ENCODE measurements at places on chromosomes 12 and 14. TPM values are rescaled to one million over a fixed set of nuclear protein-coding genes. Genes with fewer than 3 reads are reported as not detected.

The MANSC4 gene
- total RNA-seq = 4.1 TPM

The DAZAP2 gene
- 57.4 TPM for total RNA-seq

DNA sequence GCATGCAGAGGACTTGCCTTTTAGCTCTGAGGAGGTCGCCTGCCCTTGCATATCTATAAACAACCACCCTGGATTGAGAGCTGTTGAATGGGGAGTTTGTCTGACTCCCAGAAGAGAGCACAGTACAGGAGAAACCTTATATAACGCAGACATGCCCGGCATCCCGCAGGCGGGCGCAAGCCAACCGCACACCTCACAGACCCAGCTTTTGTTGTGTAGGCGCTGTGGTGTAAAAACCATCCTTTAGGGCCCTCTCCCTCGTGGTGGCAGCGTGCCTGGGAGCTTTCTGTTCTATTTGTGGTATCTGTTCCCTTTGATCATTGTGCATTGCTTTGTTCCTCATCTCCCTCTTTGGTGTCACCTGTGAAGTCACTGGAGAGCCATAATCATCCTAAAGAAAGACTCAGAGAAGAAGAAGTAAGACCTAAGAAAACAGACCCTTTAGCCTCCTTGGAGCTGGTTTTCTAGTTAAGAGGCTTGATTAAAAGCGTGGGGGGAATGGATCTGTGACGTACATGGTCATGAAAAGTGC, 77.7 kb downstream of the ETV6 start:
- no peak for DNase-seq

DNA sequence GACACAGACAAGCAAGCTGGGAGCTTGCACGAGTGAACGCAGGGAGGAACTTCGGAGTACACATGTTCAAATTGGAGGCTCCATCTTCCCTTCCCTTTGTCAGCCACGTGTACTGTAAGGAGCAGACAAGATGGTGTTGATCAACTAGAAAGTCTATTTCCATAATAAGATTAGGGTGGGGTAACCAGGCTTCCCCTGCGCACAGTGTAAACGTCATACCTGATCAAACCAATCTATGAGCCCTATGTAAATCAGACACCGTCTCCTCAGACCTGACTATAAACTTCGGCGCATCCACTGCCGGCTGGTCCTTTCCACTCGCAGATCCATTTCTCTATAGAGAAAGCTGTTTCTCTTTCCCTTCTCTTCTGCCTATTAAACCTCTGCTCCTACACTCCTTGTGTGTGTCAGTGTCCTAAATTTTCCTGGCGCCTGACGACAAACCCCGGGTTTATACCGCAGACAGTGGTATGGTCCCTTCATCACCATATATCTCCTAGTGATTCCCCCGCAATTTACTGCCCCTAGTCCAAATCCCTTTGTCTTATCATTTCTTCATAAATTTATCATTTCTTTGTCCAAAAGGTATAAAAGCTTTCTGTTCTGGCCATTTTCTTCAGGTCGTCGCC, 7.5 kb upstream of the ETFBKMT start:
- DNase-seq = no peak

The PPM1H gene
- 12.0 TPM for total RNA-seq

The CCDC197 gene
- total RNA-seq = not detected

- no peak for DNase-seq
These were observed 26.6 kb downstream of the ZNF410 start for GRCh38 chr14:73913256-73913655.

DNA sequence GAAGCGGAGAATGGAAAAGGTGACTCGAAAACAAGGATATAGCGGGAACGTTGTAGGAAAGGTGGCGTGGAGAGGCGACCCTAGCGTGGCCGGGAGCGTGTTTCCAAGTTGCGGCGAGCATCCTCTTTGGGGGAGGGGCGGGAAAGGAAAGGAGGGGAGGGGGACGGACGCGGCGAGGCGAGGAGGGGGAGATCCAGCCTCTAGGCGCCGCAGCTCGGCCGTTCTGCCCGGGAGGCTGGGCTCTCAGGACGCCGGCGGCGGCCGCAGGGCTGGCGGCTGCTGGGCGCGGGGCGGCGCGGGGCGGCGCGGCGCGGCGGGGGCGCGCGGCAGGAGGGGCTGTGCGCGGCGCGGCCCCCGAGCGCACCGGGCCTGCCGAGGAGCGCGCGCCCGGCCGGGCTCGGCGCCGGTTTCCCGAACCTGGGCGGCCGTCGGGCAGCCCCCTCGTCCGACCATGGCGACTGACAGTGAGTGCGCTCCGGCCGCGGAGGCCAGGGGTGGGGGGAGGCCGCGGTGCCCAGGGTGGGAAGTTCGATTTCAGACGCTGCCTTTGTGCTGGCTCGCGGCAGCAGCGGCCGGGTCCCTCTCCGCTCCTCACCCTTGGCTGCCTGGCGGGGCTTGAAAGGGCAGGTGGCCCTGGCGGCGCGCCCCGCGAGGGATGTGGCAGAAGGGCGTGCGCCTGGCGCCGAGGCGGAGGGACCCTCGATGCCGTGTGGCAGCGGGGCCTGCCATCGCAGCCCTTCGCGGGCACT, 50.3 kb downstream of the SNAPC1 start:
- DNase-seq = no peak

GRCh38 chr12:91240386-91241095, 57.9 kb upstream of the DCN start:
- no peak for DNase-seq

The TAMALIN gene
- total RNA-seq = 0.29 TPM

The SPTB gene
- total RNA-seq = 2.3 TPM

DNA sequence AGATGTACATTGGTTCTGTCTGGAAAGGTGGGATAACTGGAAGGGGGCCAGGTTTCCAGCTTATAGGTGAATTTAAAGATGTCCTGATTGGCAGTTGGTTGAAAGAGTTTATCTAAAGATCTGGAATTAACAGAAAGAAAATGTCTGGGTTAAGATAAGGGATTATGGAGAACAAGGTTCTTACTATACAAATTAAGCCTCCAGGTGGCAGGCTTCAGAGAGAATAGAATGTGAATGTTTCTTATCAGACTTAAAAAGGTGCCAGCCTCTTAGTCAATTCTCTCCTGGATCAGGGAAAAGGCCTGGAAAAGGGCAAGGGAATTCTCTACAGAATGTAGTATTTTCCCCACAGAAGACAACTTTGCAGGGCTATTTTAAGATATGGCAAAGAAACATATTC, 53.1 kb downstream of the CNTN1 start:
- DNase-seq = peak; percentile 10

- peak; percentile 22 for DNase-seq
These were observed 28.2 kb upstream of the STAB2 start for GRCh38 chr12:103558879-103559278.

The TAS2R10 gene
- total RNA-seq = 0.58 TPM

GRCh38 chr14:61146899-61147298, 134.2 kb downstream of the TMEM30B start:
- DNase-seq = no peak

The FGF6 gene
- total RNA-seq = not detected

- no peak for DNase-seq
These were observed 40.6 kb upstream of the EIF5 start for GRCh38 chr14:103293465-103293864.

- DNase-seq = peak; percentile 89
These were observed 56.5 kb downstream of the GTF2A1 start for GRCh38 chr14:81164167-81164774.

- DNase-seq = no peak
These were observed 84.7 kb downstream of the TSPAN9 start for GRCh38 chr12:3161861-3162260.

DNA sequence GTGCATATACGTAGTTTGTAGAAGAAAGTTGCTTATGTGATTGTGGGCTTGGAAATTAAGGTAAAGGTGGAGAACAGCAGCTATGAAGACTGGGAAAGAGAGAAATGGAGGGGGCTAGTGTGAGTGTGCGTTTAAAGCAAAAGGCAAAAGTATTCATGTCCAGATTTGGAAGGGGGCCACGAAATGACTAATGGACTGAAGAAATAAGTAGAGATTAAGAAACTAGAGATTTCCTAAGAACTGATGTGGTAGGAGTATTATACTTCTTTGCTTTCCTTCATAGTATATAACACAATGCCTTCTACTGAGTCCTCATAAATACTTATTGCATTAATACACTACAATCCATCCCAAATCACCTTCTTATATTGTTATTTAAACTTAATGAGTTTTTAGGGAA, 298.6 kb upstream of the NOVA1 start:
- peak; percentile 48 for DNase-seq

The P2RX2 gene
- total RNA-seq = not detected

The CLEC4A gene
- not detected for total RNA-seq

The CCDC38 gene
- total RNA-seq = not detected

The SMIM41 gene
- not detected for total RNA-seq

GRCh38 chr12:15469356-15469755, 147.0 kb downstream of the PTPRO start:
- DNase-seq = no peak

GRCh38 chr12:2336409-2336829, 283.6 kb downstream of the CACNA1C start:
- peak; percentile 84 for DNase-seq

The VASH1 gene
- total RNA-seq = 1.8 TPM

The LRP1-AS gene
- not detected for total RNA-seq

DNA sequence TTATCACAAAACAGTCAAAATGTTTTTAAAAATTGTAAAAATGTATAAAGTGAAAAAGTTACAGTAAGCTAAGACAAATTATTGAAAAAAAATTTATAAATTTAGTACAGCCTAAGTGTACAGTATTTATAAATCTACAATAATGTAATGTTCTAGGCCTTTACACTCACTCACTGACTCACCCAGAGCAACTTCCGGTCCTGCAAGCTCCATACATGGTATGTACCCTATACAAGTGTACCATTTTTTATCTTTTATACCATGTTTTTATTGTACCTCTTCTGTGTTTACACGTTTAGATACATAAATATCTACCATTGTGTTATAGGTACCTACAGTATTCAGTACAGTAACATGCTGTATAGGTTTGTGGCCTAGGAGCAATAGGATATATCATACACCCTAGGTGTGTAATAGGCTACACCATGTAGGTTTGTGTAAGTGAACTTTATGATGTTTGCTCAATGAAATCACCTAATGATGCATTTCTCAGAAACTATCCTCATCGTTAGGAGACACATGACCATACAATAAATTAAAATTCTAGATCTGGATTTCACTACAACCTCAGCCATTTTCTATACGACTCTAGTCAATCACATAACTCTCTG, 66.8 kb downstream of the TXNDC16 start:
- peak; percentile 24 for DNase-seq

DNA sequence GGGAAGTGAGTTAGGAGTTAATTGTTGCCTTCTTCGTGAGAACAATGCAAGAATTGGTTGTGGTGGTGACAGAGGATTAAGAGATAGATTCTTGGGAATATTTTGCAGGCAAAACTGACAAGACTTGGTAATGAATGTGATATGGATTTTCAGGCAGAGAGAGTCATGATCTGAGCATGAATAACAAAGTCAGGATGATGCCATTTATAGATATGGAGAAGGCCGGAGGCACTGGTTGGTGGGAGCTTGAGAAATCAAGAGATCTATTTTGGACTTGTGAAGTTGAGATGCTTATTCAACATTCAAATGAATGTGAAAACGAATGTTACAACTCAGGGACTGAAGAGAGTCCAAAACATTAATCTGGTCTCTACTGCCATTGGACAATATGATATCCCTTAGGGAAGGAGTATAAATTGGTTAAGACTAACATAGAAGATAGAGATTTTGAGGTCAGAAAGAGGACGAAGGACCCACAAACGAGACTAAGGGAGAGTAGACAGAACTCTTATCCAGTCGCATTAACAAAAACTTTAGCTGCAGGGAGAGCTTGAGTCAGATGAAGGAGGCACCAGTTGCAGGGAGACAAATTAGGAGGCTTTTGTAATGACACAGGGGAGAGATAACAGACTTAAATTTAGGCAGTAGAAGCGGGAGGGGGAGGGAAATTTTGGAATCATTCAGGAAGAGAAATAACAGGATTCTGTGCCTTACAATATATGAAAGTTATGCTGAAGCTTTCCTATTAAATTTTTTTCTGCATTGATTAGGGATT, 1090.6 kb downstream of the GALC start:
- DNase-seq = no peak

The KLRC2 gene
- not detected for total RNA-seq
